ENCODE measurements at places on chromosomes 2 and 18. TPM values are rescaled to one million over a fixed set of nuclear protein-coding genes. Genes with fewer than 3 reads are reported as not detected.
A peak's percentile ranks its signal among the peaks of the same experiment; 100 is the strongest.

Gene VWC2L
- not detected for total RNA-seq

Gene CYBRD1
- 139 TPM for total RNA-seq

Gene IL1RL2
- 0.39 TPM for total RNA-seq

Gene MORN2
- total RNA-seq = 72.8 TPM

Gene FAHD2B
- total RNA-seq = 6.8 TPM

Gene DNAH7
- 1.3 TPM for total RNA-seq

Gene IL36G
- total RNA-seq = 0.24 TPM

Gene HRH4
- total RNA-seq = not detected

Gene CLIP4
- total RNA-seq = 38.0 TPM

Gene ABHD1
- not detected for total RNA-seq

Gene C2orf66
- not detected for total RNA-seq

DNA sequence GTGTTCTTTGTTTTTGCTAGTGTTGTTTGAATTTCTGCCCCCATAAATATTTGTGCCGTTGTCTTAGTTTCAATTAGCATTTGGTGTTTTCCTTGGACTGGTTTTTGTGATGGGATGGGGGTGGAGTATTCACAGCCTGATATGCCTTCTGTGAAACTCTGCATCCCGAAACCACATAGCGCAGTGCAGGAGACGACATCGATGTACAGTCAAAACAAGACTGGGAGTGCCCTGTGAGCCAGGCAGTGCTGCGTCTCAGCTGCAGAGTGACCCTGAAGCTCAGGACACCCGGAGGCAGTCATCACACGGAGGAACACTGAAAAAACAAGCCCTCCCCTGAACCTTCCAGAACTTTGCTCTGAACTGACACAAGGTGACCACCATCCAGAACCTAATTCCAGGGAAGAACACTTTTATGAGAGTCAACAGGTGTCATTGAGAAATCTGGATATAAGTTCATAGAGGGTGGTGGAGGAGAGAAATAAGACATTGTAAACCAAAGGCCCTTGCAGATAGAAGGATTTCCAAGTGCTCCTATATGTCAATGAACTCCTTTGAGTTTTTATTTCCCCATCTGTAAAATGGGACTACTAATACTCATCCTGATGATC lies 61.2 kb upstream of the CABLES1 start:
- DNase-seq = no peak

DNA sequence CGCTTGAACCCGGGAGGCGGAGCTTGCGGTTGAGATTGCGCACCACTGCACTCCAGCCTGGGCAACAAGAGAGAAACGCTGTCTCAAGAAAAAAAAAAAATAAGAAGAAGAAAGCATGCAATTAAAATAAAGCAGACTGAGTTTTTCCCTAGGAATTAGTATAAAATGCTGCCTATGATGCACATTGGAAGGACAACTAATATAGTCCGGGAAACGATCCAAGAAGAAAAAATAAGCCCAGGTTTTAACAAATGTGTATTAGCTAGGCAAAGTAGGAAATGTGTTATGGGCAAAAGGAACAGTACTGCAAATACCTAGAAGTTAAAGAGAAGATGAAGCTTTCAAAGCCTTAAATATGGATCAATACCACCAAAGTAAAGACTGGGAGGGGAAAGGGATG lies 64.0 kb downstream of the SPIRE1 start:
- no peak for DNase-seq

- no peak for DNase-seq
Observed at GRCh38 chr2:137879121-137879520, 85.2 kb upstream of the HNMT start.

- no peak for DNase-seq
Observed at GRCh38 chr2:98795891-98796676, 65.2 kb upstream of the MGAT4A start.

- peak; percentile 28 for DNase-seq
Observed at GRCh38 chr18:60684843-60685513, 312.4 kb upstream of the MC4R start.

GRCh38 chr2:8437949-8438400 lies 243.9 kb upstream of the ID2 start:
- DNase-seq = no peak

GRCh38 chr18:58549814-58550339 lies 79.0 kb downstream of the ALPK2 start:
- DNase-seq = no peak

DNA sequence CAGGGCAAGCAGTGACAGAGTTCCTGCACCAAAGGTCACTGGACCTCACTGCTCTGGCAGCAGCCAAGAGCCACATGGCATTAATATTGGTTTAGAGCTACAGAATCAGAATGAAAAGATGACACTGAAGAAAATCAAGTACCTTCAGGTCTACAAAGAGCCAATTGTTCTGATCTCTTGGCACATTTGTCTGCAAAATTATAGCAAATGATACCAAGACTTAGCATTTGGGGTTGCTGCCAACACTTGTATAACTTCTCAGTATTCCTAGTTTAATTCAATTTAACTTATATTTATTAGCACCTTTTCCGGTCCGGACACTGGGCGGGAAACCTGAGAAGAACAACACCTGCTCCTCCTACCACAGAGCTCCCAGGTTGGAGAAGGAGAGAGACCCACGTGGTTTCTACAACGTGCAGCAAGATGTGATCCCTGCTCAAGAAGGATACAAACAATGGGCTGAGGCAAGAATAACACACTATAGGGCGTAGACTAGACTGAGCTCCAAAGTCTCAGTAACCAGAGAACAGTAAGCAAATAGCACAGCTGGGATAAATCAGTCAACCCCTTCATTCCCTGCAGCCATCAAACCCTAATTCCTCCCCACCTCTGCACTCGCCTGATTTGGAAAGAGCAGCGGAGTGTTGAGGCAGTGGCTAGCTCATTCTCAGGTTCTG lies 2.4 kb downstream of the LRRC30 start:
- DNase-seq = no peak

DNA sequence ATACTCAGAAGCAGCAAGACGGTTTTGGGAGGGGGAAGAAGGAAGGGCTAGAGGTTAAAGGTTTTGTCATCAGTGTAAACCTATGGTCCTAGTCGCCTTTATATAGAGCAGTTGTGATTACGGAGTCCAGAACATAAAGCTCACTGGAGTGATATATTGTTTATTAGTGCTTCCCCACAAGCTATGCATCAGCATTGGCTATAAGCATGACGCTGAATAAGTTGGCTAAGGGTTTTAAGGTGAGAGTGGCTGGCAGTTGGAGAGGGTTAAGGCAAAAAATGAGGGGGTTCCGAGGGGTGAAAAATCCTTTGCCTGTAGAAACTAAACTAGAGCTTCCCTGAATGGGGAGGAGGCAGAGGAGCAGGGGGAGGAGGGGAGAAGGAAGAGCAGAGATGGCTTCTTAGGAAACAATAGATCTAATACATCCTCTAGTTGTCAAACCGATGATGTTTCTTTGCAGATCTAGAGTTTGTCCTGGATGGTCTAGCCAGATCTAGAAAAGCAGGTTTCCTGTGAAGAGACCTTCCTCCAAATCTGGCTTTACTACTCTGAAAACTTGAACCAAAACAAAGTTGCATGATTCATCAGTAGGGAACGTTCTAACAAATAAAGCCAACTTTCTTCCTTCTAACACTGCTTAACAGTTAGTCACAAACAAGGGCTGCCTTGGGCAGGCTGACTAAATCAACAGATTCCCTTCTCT lies 2.5 kb downstream of the KLF7 start:
- DNase-seq = peak; percentile 88

GRCh38 chr2:231038483-231039293 lies 1.4 kb downstream of the C2orf72 start:
- no peak for DNase-seq

GRCh38 chr2:240232961-240233884 lies 92.8 kb upstream of the OTOS start:
- DNase-seq = peak; percentile 61

DNA sequence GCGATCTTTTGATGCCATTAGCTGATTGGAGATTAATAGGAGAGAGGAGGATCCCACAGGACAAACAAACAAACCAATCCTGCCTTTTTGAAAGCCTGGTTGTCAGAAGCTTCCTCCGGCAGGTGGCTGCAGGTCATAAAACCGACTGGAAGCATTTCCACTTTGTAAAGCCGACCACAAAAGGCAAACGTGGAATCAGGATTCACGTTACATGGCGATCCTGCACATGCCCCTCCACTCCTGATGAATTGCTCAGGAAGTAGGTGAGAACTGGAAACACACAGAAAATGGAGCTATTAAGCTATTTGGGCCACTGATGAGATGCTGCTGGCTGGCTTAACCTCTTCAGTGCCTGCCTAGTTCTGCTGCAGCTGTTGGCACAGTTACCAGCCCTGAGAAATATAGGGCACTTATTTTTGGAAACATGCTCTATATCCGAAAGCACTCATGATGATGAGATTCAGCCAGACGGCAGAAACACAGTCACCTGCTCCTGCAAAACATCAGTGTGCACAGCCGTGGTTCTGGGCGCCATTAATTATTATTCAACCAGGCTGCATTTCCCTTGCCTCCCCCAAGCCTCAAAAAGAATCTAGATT lies 110.3 kb upstream of the ST6GAL2 start:
- DNase-seq = no peak

DNA sequence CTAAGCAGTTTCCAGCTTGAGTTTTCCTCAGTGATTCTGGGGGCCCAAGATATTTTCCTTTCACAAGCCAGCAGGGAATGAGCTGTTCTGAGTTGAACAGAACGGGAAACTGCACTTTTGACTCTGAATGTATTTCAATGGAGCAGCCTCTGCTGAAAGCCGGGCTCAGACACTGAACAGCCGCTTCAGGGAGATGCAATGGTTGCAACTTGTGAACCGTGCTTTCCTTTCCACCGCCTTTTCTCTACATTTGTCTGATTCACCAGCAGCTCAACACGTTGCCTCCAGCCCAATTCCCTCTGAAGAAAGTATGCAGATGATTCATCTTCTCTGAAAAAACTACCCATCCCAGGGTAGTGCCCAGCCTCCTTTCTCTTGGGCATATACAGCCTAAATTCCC lies 119.3 kb upstream of the PKDCC start:
- DNase-seq = peak; percentile 93

- DNase-seq = peak; percentile 10
Observed at GRCh38 chr2:2291500-2292260, 39.4 kb downstream of the MYT1L start.

GRCh38 chr2:216319771-216320170 lies 52.5 kb downstream of the MARCHF4 start:
- DNase-seq = peak; percentile 43

DNA sequence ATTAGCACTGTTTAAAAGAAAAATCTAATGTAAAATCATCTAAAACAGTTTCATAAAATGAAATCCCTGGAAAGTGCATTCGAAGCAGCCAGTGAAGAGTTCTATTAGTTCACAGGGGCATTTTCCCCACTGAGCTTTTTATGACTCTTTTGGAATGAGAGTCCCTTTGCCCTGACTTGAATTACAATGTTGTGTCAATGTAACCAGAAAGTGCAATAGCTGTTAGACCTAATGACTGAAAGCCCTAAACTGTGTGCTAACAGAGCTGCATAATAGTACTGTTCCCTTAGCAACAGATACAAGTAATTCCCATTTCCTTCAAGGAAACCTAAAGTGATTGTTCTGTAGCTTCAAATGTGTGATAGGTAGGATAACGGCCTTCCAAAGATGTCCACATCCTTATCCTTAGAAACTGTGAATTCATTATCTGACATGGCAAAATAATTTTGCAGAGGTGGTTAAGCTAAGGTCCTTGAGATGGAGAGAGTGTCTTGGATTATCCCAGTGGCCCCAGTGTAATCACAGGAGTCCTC lies 134.4 kb downstream of the L3MBTL4 start:
- DNase-seq = no peak

GRCh38 chr2:189261431-189261841 lies 81.9 kb upstream of the COL5A2 start:
- DNase-seq = peak; percentile 72

DNA sequence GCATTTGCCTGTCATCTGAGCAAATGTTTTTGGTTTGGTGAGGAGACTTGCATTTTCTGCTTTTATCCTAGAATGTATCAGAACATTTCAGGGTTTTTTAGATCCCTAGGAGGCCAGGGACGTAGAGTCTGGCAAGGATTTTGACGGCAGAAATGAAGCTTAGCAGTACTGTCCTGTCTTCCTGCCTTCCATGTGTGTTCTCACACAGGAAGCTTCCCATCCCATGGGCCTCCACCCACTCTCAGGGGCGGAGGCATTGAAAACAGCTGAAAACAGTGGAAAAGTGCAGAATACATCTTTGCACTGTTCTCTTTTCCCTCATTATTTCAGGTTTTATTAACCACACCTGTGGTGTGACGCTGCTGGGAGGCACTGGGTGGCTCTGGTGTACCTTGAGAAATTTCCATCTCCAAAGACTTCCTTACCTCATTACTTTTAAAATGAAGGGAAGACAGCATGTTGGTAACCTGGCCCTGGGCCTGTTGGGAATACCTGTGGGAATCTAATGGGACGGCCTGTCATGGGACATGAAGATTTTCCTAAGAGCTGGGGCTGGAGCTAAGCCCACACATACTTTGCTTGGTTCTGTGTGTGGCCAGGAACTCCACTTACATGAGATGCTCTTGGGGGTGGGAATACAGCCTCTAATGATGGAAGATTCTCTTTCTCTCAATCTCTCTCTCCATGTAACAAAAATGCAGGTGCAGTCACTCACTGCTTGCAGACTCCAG lies 20.5 kb downstream of the PCARE start:
- no peak for DNase-seq

GRCh38 chr18:66129248-66129647 lies 378.4 kb downstream of the CDH7 start:
- no peak for DNase-seq

DNA sequence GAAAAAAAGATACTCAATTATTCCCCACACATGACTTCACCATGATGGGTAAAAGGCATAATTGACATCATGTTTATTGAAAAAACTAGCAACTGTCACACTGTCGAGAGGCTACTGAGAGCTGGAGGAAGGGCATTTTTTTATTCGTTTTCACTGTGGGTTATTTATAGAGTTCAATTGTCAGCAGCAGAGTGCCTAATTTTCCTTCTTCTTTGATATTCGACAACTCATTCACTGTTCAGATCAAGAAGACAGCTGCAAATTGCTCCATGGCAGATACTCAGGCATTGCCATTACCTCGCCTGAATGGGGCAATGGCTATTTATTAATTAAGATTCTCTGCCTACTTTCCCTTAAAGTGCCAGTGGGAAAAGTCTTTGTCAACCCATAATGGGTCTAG lies 197.5 kb upstream of the NRP2 start:
- DNase-seq = no peak

GRCh38 chr2:238238311-238238765 lies 1.5 kb downstream of the HES6 start:
- DNase-seq = no peak

- DNase-seq = no peak
Observed at GRCh38 chr2:168359082-168359481, 97.0 kb upstream of the CERS6 start.

GRCh38 chr18:79345366-79345765 lies 50.4 kb upstream of the NFATC1 start:
- DNase-seq = no peak

GRCh38 chr2:16522031-16522831 lies 143.4 kb downstream of the CYRIA start:
- DNase-seq = no peak

DNA sequence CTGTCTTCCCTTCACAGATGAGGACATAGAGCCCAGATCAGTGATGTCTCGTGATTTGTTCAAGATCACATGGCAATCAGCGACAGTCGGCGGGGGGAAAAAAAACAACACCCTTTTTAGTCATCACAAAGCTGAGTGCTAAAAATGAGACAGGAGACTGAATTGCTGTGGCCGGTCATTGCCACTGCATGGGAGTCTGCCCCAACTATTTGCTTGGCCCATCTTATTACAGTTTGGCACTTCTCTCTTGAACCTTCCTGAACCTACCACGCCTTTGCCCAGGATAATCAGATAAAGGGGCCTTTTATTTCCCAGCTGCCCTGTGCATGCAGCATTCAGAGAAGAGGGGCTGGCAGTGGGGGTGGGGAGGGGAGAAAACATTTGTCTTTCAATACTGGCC lies 42.7 kb downstream of the SETBP1 start:
- no peak for DNase-seq

Measured in RPMI7951 (cell line).